Vagina (tissue), 2 donors: ENCODE measurements at places on chromosomes 11 and 22. TPM values are rescaled to one million over a fixed set of nuclear protein-coding genes. Genes with fewer than 3 reads are reported as not detected.

The RHOG gene
- 107 TPM for total RNA-seq

The PLXNB2 gene
- 180 TPM for total RNA-seq

The PDGFD gene
- 21.9 TPM for total RNA-seq

The ALG8 gene
- total RNA-seq = 20.9 TPM

DNA sequence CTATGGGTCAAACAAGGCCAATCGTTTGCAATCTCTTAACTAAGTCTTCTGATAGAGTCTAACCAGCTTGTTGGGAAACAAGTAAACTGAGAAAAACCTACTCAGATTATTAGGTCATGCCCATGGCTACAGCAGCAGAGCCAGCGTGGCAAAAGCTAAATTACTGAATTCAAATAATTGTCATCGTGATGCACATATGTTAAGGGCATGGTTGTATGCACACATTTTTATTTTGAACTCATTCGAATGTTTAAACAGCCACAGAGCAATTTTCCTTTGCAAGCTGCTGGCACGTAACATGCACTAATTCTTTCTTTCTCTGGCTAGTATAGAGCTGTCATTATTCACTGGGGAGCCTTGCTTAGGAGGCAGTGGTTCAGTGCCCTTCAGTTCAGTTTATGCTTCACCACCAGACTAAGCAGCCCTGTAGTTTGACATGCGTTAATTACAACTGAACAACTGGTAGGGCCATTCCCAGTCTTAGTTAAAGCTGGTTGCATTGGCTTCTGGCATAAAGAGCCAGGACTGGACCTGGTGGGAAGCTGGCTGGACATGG lies 396.4 kb downstream of the METTL15 start:
- DNase-seq = no peak
- no peaks in the 10 kb centered on the region for H3K4me1 ChIP-seq
- H3K27me3 ChIP-seq = no peaks in the 10 kb centered on the region
- no peak overlapping the region for H3K4me3 ChIP-seq

DNA sequence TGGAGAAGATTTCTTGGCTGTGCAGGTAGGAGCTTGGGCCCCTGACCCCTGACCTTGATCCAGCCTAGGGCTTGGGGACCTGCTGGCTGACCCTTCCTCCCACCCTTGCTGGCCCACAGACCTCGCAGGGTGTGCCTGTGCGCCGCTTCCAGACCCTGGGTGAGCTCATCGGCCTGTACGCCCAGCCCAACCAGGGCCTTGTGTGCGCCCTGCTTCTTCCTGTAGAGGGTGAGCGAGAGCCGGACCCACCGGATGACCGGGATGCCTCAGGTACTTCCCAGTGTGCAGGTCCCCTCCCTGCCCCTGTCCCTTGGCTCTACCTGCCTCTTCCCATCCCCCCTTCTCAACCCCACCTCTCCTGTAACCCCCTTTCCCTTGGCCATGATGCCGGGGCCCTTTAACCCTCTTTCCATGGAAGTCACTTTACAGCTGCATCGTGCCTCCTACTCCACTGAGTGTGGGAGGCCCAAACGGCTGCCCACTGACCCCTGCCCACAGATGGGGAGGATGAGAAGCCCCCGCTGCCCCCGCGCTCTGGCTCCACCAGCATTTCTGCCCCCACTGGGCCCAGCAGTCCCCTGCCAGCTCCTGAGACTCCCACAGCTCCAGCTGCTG lies 3.8 kb downstream of the INPPL1 start:
- DNase-seq = no peak
- H3K27me3 ChIP-seq = no peaks in the 10 kb centered on the region
- no peak overlapping the region for H3K27ac ChIP-seq
- H3K4me1 ChIP-seq = peaks cover 21% of the 10 kb centered on the region

- no peaks in the 10 kb centered on the region for H3K4me1 ChIP-seq
- H3K27ac ChIP-seq = no peak overlapping the region
- H3K27me3 ChIP-seq = no peaks in the 10 kb centered on the region
- no peak overlapping the region for H3K4me3 ChIP-seq
Observed at GRCh38 chr22:17035246-17035645, 27.2 kb upstream of the GAB4 start.

DNA sequence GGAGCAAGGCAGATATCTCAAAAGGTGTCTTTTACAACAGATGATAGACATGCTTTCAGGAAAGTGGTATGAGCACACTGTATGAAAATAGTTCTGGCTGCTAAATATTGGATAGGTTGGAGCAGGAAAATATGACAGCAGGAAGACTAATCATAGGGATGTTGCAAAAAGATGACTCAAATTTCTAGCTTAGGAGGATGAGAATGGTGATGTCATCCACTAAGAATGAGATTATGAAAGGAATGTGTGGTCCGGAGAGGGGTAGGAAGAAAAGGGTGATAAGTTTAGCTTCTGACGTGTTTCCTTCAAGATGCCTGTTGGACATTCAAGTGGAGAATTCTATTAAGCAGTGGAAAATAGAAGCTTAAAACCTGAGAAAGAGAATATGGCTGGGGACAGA lies 46.4 kb downstream of the RCN1 start:
- H3K36me3 ChIP-seq = no peaks in the 10 kb centered on the region
- no peak overlapping the region for H3K4me3 ChIP-seq
- no peaks in the 10 kb centered on the region for H3K4me1 ChIP-seq
- no peaks in the 10 kb centered on the region for H3K27me3 ChIP-seq
- no peak overlapping the region for H3K27ac ChIP-seq

- H3K4me3 ChIP-seq = no peak overlapping the region
- no peaks in the 10 kb centered on the region for H3K27me3 ChIP-seq
- H3K27ac ChIP-seq = no peak overlapping the region
- no peaks in the 10 kb centered on the region for H3K4me1 ChIP-seq
- DNase-seq = no peak
Observed at GRCh38 chr22:23382428-23383218, 197.5 kb downstream of the IGLL1 start.

- no peak overlapping the region for H3K27ac ChIP-seq
- no peak for DNase-seq
- H3K36me3 ChIP-seq = no peaks in the 10 kb centered on the region
- peaks cover 2% of the 10 kb centered on the region for H3K4me1 ChIP-seq
Observed at GRCh38 chr11:128919216-128919615, 23.5 kb downstream of the TP53AIP1 start.

GRCh38 chr22:29710922-29711593 lies 8.7 kb upstream of the CABP7 start:
- no peaks in the 10 kb centered on the region for H3K27me3 ChIP-seq
- no peak for DNase-seq
- no peaks in the 10 kb centered on the region for H3K36me3 ChIP-seq
- no peaks in the 10 kb centered on the region for H3K4me1 ChIP-seq

GRCh38 chr22:20464912-20465758 lies 27.5 kb upstream of the SCARF2 start:
- no peak for DNase-seq
- no peaks in the 10 kb centered on the region for H3K36me3 ChIP-seq
- peaks cover 9% of the 10 kb centered on the region for H3K4me1 ChIP-seq

DNA sequence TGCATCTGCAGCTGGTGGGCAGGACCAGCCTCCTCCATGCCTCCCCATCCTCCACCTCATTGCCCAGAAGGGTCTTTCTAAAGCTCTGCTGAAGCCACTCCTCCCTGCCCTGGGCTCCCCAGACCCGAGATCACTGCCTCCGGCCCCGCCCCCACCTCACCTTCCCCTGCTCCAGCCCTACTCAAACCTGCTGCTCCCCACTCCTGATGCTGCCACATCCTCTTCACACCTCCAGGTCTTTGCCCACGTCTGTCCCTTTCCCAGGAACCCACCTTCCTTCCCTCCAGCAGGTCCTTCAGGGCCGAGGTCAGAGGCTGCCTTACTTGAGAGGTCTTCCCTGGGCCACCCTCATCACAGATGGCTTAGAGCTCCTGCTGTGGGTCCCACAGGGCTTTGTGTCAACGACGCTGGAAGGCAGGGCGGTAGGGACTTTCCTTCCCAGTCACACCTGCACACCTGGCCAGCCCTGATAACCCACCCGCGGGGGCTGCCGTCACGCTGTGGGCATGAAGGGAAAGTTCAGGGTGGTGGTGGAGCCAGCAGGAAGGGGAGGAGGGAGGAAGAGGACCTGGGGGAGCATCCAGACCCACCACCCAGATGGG lies 11.9 kb downstream of the WNT7B start:
- no peaks in the 10 kb centered on the region for H3K27me3 ChIP-seq
- DNase-seq = no peak
- no peak overlapping the region for H3K4me3 ChIP-seq
- no peak overlapping the region for H3K27ac ChIP-seq
- no peaks in the 10 kb centered on the region for H3K4me1 ChIP-seq

GRCh38 chr22:44920183-44920582 lies 89.6 kb downstream of the PHF21B start:
- no peak overlapping the region for H3K4me3 ChIP-seq
- H3K36me3 ChIP-seq = no peaks in the 10 kb centered on the region
- no peaks in the 10 kb centered on the region for H3K27me3 ChIP-seq
- no peak overlapping the region for H3K27ac ChIP-seq
- no peaks in the 10 kb centered on the region for H3K4me1 ChIP-seq
